ENCODE measurements at places on chromosomes 12 and 14. TPM values are rescaled to one million over a fixed set of nuclear protein-coding genes. Genes with fewer than 3 reads are reported as not detected.

RIMBP2 gene
- total RNA-seq = not detected

TAS2R7 gene
- not detected for total RNA-seq

TBC1D30 gene
- total RNA-seq = 0.72 TPM

TRHDE gene
- total RNA-seq = 0.59 TPM

ZFHX2 gene
- 0.59 TPM for total RNA-seq

TESPA1 gene
- not detected for total RNA-seq

KRT78 gene
- total RNA-seq = not detected

DNA sequence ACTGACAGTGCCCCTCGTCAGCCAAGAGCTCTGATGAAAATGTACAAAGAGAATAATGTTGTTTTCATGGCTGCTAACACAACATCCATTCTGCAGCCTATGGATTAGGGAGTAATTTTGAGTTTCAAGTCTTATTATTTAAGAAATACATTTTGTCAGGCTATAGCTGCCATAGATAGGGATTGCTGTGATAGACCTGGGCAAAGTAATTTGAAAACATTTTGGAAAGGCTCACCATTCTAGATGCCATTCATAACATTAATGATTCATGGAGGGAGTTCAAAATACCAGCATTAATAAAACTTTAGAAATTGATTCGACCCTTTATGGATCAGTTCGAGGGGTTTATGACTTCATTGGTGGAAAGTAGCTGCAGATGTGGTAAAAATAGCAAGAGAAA lies 149.8 kb downstream of the GPHN start:
- DNase-seq = no peak
- no peak overlapping the region for H3K4me3 ChIP-seq
- H3K27ac ChIP-seq = no peak overlapping the region
- H3K4me1 ChIP-seq = no peaks in the 10 kb centered on the region
- no peaks in the 10 kb centered on the region for H3K27me3 ChIP-seq

- peaks cover 36% of the 10 kb centered on the region for H3K4me1 ChIP-seq
- no peaks in the 10 kb centered on the region for H3K27me3 ChIP-seq
- no peak for DNase-seq
- no peak overlapping the region for H3K4me3 ChIP-seq
Observed at GRCh38 chr12:96208801-96209549, 14.8 kb downstream of the ELK3 start.

GRCh38 chr14:89680156-89680555 lies 263.1 kb upstream of the FOXN3 start:
- no peak for DNase-seq
- no peaks in the 10 kb centered on the region for H3K27me3 ChIP-seq
- no peaks in the 10 kb centered on the region for H3K36me3 ChIP-seq

DNA sequence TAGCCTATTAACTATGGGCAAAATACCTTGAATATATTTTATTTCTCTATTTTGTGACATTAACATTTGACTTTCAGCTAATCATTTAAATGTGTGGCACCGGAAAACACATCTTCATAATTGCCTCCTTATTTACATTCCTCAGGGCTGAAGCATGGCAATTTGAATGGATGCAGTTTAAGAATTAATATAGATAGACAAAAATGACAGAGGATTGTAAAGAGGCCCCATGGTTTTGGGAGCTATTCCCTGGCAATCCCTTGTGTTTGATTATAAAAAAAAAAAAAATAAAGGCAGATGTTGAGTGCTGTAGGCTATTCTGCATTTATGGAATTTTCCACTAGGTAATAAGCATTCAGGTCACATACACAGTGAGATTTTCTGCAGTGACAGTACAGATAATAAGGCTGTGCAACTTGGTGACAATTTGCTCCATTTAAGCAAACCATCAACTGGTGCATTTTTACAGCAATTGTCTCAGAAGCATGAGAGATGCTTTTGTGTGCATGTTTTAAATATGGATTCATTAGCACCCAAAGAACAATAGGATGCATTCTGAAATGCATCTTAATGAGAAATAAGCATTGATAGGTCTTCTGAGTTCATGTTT lies 123.2 kb upstream of the SLC38A4 start:
- no peaks in the 10 kb centered on the region for H3K36me3 ChIP-seq
- no peaks in the 10 kb centered on the region for H3K27me3 ChIP-seq
- DNase-seq = no peak
- peaks cover 2% of the 10 kb centered on the region for H3K4me1 ChIP-seq

DNA sequence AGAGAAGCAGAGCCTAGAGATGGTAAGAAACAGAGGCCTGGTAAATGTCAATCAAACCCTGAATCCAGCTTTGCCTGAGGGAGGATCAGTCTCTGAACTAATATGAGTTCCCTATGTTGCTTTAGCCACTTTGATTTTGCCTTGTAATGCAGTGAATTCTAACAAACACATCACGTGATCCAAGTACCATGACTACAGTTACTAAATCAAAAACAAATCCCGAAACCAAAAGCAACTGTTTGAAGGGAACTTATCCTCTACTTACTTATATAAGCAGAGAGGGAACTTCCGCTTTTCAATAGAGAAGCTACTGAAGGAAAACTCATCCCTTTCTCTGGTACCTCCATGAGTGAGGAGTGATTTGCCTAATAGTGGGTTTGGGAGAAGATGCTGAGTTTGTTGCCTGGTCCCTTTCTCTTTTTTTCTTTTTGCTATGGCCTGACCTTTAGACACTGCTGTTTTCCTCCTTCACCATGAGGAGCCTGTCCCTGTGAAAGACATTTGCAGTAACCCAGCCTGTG lies 7.7 kb upstream of the PPTC7 start:
- H3K4me3 ChIP-seq = no peak overlapping the region
- no peaks in the 10 kb centered on the region for H3K36me3 ChIP-seq
- no peaks in the 10 kb centered on the region for H3K4me1 ChIP-seq

DNA sequence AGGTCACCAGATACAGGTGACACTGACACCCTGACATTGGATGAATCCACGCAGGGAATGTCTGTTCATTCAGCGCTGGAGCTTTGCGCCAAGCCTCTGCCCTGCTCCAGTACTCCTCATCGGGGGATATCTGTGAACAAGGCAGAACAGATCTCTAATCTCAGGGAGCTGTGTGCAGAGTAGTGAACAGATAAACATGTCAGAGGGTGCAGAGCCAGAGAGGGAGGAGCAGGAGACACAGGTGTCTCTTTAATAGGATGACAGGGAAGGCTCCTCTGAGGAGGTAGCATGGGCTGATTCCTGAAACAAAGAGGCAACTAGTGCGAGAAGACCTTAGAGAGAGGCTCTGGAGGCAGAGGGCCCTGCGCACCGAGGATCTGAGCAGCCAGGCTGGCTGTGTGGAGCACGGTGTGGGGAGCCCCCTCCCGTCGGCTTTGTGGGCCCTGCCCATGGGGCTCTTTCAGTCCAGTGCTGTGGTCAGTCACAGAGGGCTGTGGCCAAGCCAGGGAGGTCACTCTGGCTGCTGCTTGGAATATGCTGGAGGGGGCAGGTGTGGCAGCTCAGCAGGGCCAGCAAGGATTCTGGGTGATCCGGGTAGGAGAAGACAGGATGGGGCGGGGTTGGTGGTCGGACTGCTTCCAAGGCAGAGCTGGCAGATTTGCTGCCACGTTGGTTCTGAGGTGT lies 55.6 kb downstream of the TECPR2 start:
- peak; percentile 70 for DNase-seq
- H3K27ac ChIP-seq = no peak overlapping the region
- H3K4me1 ChIP-seq = no peaks in the 10 kb centered on the region
- no peak overlapping the region for H3K4me3 ChIP-seq
- H3K36me3 ChIP-seq = peaks cover 9% of the 10 kb centered on the region
- H3K27me3 ChIP-seq = no peaks in the 10 kb centered on the region

Data from osteoblast (primary cell).